ENCODE measurements at places on chromosomes 3 and 15.

GRCh38 chr3:13894807-13895154 lies 14.9 kb upstream of the WNT7A start:
- no peak for DNase-seq

DNA sequence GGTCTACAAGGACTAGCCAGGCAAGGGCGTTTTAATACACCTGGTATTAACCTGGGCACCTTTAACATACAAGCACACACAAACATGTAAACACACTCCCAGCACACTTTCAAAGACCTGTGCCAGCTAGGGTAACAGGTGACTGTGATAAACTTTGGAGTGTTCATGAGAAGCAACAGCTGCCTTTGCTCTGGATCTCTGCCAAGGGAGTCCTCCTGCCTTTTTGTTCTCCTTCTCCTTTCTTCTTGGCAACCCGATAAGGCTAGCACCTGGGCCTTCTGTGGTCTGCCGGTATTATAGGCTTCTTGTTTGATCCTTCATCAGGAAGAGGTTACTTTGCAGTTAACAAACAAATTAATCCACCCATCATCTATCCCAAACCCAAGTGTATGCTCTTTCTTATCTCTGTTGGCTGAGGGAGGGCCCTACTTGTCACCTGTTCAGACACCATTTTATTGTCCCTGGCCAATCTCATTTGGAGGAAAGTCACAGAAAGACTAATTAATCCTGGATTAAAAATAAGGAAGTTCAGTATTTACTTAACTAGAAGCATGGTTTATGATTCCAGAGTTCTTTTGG lies at the start of gene RETNLB:
Gene RETNLB, minus strand, starts transcription at position 7 of the 579 bp plus-strand sequence. CDS start 225 bp downstream, outside the sequence.
- no peak for DNase-seq

DNA sequence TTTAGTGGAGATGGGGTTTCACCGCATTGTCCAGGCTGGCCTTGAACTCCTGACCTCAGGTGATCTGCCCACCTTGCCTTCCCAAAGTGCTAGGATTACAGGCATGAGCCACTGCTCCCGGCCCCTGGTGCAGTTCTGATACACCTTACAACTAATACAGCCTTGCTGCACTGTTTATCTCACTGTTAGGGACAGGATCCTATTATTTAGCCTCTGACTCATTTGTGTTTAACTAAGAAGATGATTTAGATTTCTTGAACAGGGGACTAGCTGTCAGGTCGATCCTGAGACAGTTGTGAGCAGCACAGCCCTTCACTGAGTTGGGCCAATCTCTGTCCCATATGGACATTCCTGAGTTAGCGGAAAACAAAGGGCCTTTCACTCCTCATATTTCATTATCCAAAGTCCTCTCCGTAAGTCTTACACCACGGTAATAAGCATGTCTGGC lies 19.2 kb downstream of the GYG1 start:
- DNase-seq = no peak

DNA sequence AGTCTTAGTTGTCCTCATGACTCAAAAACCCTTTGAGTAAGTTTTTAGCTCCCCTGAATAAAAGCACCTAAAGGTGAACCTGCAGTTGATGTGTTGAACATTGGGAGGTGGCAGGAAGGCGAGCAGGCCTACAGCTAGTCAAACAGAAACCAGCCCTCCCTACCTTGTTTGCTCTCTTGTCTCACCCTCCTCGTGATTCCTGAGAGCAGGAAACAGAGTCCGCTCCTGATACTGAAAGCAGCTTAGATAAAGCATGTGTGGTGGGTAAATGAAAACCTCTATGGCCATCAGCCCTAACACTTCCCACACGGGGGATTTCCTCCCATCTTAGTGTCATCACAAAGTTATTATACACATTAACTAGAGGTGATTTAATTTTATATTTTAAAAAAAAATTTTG lies 21.8 kb upstream of the CLDN18 start:
- no peak for DNase-seq

DNA sequence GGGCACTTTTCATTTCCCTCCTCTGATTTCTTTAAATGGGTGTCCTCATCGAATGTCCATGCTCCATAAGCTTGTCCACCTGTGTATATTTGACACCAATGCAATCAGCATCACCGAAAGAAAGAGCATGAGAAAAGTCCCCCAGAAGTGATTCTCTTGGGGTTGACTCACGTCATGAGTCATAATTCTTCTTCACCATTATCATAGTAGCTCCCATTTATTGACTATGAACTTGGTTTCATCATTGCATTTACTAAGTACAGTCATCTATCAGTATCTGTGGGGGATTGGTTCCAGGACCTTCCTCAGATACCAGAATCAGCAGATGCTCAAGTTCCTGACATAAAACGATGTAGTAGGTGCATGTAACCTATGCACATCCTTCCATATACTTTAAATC lies 372.5 kb upstream of the CFAP20DC start:
- no peak for DNase-seq

GRCh38 chr3:40516201-40516600 lies 8.6 kb upstream of the ZNF621 start:
- DNase-seq = no peak

DNA sequence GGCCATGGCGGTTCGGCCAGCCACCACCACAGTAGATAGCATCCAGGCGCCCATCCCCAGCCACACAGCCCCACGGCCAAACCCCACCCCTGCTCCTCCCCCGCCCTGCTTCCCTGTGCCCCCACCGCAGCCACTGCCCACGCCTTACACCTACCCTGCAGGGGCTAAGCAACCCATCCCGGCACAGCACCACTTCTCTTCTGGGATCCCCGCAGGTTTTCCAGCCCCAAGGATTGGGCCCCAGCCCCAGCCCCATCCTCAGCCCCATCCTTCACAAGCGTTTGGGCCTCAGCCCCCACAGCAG lies 29.5 kb downstream of the PTPN23 start:
- no peak for DNase-seq

- no peak for DNase-seq
These were observed 19.2 kb upstream of the MFGE8 start for GRCh38 chr15:88932271-88932874.

DNA sequence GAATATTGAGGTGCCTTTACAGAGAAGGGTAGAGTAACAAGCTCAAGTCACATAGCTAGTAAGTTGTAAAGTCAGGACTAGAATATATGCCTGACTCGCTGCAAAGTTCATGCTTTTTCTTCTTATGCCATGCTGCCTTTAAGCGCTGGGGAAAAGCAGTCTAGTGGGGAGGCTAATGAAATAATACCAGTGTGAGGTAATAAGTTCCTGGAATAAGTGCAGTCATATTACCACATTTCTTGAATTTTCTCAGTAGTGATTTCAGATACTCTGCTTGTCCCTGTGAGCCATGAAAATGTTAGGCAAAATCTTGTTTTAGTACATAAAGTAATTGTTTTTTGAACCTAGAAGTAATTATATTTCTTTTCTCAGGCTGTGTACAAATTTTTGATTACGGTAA lies 71.8 kb downstream of the SYN2 start:
- DNase-seq = no peak

DNA sequence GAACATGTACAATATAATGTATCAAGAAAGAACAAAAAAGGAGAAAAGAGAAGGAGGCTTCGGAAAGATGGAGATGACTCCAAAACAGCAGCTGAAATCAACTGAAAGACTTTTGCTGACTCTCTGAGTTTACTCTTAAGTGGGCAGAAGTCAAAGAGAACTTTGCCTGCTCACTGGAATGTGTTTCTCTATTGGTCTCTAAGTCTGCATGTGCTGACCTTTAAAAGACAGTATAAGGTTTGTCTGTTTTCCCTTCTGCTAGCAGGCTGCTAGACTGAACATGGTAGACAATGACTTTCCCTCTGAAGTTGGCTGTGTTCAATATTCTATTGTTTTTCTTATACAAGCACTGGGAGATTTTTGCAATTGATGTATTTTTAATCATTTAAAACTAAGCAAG lies 7.2 kb upstream of the MAP4 start:
- DNase-seq = no peak

DNA sequence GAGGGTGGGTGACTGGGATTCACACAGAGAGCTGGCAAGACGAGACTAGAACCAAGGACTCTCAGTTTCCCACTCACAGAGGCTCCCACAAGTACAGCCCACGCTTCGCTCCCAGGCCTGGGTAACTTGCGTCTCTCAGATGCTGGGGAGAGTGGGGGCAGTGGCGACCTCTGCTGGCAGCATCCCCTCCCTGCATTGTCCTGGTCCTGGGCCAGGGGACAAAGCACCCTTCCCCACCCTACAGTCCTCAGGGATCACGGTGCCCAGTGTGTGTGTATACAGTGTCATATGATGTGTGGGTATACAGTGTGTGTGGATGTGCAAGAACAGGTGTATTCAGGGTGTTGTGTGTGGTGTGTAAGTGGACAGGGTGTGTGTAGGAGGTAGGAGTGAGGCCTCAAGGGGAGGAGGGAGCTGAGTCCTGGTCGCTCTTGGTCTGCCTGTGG lies 12.8 kb downstream of the VILL start:
- peak; percentile 67 for DNase-seq

DNA sequence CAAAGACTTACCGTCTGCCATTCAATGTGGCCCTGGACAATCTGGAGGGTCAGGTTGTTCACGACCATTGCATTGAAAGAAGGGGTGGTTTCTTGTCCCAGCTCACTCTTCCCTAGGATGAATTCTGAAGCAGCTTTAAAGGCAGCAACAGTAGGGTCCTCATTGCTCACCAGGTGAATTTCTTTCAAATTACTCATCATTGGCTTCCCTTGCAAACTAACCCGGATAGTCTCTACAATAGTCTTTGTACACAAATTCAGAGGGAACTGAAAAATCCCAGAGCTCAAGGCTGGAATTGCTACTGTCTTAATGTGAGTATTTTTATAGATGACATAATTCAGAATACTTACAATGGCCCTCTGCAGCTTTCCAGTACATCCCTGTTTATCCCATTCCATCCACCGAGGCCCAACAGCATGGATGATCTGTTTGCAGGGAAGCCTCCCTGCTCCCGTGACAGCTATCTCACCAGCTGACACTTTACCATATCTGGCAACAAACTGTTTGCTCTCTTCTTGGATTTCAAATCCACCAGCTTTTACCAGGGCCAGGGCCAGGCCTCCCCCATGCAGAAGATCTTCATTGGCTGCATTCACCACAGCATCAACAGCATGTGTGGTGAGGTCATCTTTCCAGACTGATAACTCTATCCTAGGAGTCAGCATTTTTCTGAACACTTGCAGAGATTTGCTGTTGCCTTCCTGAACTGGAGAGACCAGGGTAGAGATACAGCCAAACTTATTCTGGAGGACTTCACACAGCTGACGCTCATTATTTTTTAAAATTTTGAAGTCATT lies 8.6 kb downstream of the PARP9 start:
- no peak for DNase-seq

GRCh38 chr15:52011711-52012144 lies 7.3 kb upstream of the MAPK6 start:
- no peak for DNase-seq

DNA sequence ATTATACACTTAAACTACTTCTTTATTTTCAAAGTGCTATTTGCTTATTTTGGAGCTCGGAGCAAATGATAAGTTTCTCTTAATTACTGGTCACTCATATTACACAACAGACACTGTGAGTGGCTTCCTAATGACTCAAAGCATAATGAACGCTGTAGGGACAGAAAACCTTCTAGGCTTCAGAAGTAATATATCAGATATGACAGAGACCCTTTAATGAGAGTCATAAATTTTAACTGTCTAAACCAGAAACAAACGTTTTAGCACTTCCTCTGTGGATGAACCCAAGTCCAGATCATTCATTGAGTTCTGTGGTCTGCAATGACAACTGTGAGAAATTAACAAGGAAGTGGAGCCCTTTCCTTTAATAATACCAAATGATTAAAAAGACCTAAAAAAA lies 66.6 kb downstream of the ARPP21 start:
- DNase-seq = no peak

DNA sequence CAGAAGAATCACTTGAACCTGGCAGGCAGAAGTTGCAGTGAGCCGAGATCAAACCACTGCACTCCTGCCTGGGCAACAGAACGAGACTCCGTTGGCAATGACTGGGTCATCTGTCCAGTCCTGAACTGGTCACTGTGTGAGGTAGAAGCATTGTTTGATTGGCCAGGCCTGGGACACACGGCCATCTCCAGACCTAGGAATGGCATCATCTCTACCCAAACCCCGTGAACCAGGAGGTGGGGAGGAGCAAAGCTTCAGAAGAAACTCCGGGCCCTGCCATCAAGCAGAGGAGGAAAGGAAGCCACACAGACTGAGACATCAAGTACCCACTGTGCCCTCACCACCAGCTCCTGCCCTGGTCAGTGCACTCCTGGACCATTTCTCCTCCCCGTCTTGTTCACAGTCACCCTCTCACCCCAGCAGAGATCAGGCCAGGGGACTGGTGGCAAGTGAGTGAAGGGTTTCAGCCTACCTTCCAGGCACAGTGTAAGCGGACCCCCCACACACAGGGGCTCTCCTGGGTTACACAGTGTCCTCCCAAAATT lies 31.6 kb downstream of the GOLGA6L2 start:
- DNase-seq = no peak

GRCh38 chr3:107521469-107522059 lies 1.2 kb upstream of the BBX start:
- DNase-seq = no peak

DNA sequence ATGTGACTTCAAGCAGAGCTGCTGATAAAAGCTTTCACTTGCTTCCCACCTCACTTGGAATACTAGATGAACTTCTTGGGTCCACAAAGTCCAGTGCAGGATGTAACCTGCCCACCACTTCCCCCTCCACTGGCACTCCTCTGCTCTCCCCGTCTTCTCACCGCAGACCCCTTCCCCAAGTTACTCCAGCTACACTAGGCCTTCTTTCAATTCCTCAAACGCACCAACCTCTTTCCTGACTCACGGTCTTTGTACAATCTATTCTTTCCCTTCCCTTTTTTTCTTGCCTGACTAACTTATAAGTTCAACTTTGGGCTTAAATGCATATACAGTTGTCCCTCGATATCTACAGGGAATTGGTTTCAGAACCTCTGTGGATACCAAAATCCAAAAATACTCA lies 5.2 kb upstream of the ATP13A3 start:
- no peak for DNase-seq

- DNase-seq = peak; percentile 43
These were observed 34.3 kb downstream of the CRTC3 start for GRCh38 chr15:90564051-90564450.

DNA sequence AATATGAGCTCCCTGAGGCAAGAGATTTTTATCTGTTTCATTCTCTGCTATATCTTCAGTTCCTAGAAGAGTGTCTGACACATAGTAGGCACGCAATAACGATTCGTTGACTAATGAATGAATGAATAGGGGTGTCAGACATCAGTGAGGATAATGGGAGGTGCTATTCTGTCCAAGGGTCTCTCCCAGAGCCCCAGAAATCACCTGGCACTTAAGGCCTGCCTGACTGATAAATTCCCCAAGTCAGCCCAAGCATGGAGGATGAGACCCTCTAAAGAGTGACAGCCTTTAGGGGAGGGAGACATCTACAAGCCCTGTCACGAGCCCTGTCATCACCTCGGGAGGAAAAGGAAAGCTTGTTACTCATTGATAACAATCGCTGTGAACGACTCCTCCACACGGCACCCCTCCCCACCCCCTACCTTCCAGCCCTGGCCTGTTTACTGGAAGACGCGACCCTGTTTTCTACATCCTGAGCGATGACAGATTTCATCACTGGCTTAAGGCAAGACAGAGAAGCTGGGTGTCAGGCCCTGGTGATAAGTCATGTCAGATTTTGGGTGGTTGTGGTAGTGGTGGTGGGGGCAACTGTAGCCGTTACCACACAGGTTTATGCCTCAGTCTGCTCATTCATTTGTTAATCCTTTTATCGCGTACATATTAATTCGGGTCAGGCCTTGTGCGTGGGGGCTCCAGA lies 23.1 kb downstream of the BHLHE40 start:
- peak; percentile 84 for DNase-seq

- no peak for DNase-seq
These were observed 8.0 kb upstream of the GSK3B start for GRCh38 chr3:120102232-120102631.

- no peak for DNase-seq
These were observed 522 bp downstream of the PDZRN3 start for GRCh38 chr3:73624017-73624820.

- DNase-seq = no peak
These were observed 789.8 kb downstream of the TUSC7 start for GRCh38 chr3:117499189-117499870.

Data from CD4-positive, alpha-beta T cell treated with Interleukin-10 for 1 hour (primary cell).